ENCODE measurements at places on chromosomes 6 and 20. TPM values are rescaled to one million over a fixed set of nuclear protein-coding genes. Genes with fewer than 3 reads are reported as not detected.

- peak; percentile 93 for DNase-seq
Measured at GRCh38 chr6:107657755-107658461, 166.2 kb downstream of the SCML4 start.

DNA sequence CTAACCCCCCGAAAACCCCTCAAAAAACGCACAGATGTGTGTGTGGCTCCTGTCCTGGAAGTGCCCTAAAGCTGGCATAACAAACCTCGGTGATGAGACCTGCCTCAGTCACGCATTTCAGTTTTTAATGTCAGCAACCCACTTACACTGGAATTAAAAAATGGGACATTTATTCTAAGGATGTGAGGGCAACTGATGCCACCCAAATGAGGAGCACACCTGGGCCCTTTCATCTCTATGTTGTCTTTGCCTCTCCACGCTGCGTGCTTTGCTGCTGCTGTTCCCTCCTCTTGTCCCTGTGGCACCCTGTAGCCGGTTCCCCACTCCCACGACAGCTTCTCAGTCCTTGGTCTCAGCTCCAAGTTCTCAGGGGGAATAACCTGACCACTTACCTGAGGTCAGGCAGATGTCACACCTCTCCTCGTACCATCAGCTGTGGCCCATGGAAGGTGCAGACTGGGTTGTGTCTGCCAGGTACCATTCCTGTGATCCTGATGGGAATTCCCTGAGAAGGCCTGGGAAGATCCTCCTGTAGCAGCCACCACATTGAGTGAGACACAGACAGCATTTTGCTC lies 134.2 kb upstream of the THBS2 start:
- DNase-seq = no peak

DNA sequence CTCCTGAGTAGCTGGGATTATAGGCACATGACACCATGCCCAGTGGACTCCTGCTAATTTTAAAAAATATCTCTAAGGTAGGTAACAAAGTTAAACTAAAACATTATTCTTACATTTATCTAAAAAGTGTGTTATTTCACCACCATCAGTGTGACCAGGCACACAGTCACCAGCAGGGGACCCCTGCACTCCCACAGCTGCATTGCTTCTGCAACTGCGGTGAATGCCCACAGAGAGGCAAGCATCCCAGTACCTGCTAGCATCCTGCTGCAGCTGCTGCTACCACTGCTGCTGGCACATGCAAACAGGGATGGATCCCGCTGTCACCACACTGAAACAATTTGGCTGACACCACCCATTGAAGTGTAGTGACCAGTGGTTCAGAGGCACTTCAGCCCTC lies 21.9 kb upstream of the EPB41L2 start:
- no peak for DNase-seq

GRCh38 chr6:157909282-157909664 lies 72.4 kb upstream of the SYNJ2 start:
- no peak for DNase-seq

Gene HDGFL1
- total RNA-seq = not detected
